Hepatocyte (in vitro differentiated cells): ENCODE measurements at places on chromosomes 1 and 21. TPM values are rescaled to one million over a fixed set of nuclear protein-coding genes. Genes with fewer than 3 reads are reported as not detected.

DNA sequence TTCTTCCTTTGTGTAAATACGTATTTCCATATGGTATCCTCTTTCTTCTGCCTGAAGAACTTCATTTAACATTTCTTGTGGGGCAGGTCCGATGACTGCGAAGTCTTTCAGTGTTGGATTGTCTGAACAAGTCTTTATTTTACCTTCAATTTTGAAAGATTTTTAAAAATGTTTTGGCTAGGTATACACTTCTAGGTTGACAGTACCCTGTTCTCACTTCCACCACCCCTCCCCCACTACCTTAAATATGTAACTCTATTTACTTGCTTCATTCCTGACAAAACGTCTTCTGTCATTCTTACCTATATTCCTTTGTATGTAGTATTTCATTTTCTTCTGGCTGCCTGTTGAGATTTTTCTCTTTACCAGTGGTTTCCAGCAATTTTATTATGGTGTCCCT, 85.7 kb upstream of the ARTN start:
- DNase-seq, result no peak

The CHI3L1 gene
- 21.8 and 25.3 TPM in 2 replicates for polyA plus RNA-seq

The VSIG8 gene
- 0.13 and 0.38 TPM in 2 replicates for polyA plus RNA-seq

The MMEL1 gene
- polyA plus RNA-seq, result 1.8 TPM in 1 of 2 replicates, not detected in the other

DNA sequence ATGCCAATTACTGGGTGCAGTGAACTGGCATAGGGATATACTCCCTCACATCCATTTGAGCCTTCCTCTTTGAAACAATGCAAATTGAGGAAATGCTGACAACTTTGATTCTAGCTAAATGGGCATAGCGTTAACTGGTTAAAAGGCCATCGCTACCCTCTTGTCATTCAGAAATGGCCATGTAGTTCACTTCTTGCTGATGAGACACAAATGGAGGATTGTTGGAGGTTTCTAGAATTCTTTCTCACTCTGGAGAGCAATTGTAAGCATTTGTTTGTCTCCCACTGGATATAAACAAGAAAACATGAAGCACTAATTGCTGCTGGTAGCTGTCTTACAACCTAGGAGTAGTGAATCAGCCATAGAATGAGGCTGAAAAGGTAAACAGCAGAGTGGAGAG, 14.4 kb downstream of the PRDX6 start:
- DNase-seq, result no peak

DNA sequence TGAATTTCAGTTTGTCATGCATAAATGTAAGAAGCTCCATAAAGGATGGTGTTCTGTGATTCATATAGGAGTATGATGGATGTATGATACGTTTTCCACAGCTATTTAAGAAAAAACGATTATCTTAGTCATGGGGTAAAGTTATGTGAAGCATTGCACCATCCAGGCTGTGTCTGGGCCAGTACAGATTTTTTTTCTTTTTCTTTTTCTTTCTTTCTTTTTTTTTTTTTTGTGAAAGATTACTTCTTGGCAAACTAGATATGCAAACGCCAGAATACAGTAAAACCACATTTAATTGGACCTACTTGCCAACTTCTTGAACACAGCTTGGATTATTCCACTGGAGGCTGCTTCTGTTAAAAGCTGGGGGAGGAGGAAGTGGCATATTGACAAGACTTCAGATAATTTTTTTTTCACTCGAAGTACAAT, 14.9 kb downstream of the ZBTB18 start:
- no peak for DNase-seq

GRCh38 chr1:244054924-244055263, 3.8 kb downstream of the ZBTB18 start:
- DNase-seq, result no peak

DNA sequence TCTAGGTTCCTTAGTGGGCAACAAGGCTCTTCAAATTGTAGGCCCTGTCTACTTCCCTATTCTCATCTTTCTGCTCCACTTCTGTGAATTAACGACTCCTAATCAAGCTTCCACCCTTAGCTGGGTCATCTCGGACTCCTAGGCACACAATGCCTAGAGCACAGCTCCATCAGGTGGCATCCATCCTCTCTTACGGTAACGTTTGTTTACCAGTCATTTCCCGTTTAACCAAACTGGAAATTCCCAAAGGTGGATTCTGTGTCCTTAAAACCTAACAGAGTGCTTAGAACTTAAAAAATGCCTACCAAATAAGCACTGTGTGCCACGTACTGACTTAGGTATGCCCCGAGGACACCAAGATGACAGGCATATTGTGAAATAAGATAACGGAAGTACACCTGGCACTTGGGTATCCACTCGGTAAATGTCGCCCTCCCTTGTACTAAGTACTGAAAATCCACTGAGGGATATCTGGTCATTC, 1.5 kb downstream of the PARP1 start:
- DNase-seq, result no peak

- DNase-seq, result no peak
Measured at GRCh38 chr1:186977266-186977957, 148.7 kb downstream of the PLA2G4A start.

The CSF3R gene
- 22.3 and 31.1 TPM in 2 replicates for polyA plus RNA-seq

DNA sequence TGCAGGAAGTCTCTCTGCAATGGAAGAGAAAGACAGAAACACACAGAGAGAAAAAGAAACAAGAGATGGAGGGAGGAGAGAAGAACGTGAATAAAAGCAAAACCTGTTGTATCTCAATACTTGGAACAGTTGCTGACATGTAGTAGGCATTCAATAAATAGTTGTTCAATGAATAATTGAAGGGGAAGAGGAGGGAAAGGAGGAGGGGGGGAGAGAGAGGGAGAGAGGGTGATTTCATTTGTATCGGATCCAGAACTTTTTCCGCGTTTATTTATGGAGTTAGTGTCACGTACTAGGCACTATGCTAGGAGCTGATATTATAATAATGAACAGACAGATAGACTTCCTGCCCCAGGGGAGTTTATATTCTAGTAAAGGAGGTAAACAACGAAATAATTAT, 144.1 kb downstream of the OMA1 start:
- no peak for DNase-seq

The AVPR1B gene
- not detected in 2 replicates for polyA plus RNA-seq

The AGMAT gene
- 19.1 and 28.7 TPM in 2 replicates for polyA plus RNA-seq

DNA sequence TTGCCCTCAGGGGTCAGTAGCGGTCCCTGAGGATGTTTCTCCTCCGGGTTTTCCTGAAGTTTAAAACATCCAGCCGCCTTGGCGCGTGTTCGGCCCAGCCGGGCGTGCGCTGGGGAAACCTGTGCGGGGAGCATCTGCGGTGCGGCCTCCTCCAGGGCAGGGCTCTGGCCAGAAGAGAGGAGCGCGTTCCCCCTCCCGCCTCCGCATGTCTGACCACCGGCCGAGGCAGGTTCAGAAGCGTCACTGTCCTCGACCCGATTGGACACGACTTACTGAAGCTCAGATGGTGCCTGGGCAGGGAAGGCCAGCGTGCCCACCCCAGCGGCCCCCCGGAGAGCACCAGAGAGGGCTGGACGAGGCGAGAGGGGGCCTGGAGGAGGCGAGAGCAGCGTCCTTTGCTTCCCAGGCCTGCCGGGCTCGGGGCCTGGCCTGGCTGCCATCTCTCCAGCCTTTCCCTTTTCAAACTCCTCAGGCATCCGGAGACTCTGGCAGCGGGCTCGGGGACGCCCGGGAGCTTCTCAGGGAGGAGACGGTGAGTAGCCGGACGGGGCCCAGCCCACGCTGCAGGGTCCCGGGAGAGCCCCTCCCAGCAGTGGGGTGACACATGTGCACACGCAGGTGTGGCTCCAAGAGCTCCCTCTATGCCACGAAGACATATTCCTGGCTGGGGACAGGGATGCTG, 67.1 kb downstream of the SLC19A1 start:
- DNase-seq, result no peak
